ENCODE measurements at places on chromosomes 4 and X. TPM values are rescaled to one million over a fixed set of nuclear protein-coding genes. Genes with fewer than 3 reads are reported as not detected.

Gene ANK2
- total RNA-seq, result 51.4 TPM

Gene NEIL3
- not detected for total RNA-seq

Gene NXF2
- not detected for total RNA-seq

Gene CNGA2
- not detected for total RNA-seq

Gene NR3C2
- 28.1 TPM for total RNA-seq

Gene MID2
- 37.9 TPM for total RNA-seq

Measured in omental fat pad (tissue), 4 donors.